Daoy (cell line): ENCODE measurements at places on chromosomes 12 and 14.

GRCh38 chr12:114172135-114172534 lies 206.0 kb upstream of the RBM19 start:
- no peak for DNase-seq

- DNase-seq = peak; percentile 51
These were observed 5.7 kb downstream of the CACNA2D4 start for GRCh38 chr12:1912580-1913376.

DNA sequence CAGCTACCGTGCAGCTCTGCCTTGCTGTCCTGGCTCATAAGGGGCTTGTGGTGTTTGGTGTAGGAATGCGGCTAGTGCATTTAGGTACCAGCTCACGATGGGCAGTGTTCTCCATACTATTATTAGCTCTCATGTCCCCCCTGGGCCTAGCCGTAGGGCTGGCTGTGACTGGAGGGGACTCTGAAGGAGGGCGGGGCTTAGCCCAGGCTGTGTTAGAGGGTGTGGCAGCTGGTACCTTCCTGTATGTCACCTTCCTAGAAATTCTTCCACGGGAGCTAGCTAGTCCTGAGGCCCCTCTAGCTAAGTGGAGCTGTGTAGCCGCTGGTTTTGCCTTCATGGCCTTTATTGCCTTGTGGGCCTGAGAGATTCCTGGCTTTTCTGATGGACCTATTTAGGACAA lies 2.1 kb downstream of the SLC39A2 start:
- no peak for DNase-seq

DNA sequence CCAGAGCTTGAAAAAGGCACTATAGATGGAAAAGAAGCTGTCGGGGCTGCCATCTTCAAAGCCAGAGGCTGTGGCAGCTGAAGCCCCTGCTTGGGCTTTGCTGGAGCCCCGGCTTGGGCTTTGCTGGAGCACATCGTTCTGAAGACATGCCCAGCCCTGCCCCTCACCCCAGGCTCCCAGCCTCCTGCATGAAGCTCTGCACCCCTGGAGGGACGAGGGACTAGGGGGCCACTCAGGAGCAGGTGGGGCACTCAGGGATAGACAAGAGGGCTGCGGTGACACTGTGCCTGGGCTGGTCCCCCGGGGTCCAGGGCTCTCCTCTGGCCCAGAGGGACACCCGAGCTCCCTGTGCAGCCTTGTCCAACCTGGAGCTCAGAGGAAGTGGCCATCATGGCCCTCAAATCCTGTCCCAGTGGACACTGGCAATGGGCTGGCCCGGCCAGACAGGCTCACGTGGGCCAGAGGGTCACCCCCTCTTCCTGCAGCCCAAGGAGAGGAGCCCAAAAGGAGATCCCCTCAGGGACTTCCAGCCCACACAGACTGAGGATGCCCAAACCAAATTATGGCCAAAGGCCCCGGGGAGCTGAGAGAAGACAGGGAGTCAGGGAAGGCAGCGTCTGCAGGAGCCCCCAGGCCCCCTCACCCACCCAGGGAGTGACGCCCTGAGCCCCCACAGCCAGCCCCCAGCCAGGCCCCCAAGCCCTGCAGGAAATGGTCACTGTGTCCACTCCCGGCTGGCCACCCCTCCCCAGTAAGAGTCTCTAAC lies 23.1 kb upstream of the C14orf180 start:
- DNase-seq = no peak

GRCh38 chr12:56387152-56387736 lies 24.6 kb upstream of the APOF start:
- no peak for DNase-seq

DNA sequence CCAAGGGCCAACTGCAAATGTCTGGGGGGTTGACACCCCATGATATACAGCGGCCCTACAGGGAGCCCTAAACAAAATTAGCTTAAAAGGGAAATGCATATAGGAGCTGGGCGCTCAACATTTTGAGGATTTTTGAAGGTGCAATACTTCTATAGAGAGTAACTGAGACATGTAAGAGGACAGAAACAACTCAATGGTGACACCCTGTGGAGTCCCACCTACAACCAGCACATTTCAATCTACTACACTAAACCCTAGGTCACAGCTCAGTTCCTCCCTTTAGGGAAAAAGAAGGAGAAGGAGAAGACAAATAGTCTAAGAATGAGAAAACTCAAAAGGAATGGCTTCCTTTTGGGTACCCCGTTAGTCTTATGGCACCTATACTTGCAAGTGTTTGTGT lies 1010.5 kb upstream of the NOVA1 start:
- no peak for DNase-seq

GRCh38 chr12:14650789-14651188 lies 45.6 kb downstream of the GUCY2C start:
- DNase-seq = no peak

DNA sequence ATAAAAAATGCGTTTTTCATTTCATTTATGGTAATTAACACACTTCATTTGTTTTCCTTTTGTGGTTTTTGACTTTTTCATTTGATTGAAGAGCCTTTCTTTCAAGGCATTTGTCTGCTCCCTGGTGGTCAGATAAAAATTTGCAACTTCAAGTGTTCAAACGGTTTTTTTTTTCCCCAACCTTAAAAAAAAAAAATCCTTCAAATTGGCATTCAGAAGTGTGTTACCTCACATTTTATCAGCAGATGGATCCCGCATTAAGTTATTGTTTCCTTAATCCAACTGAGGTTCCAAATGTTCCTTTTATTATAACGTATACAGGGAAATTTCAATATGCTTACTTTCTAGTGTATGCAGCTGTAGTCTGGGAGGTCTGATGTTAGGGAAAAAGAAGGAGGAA lies 47.2 kb downstream of the MYF5 start:
- DNase-seq = peak; percentile 45
